ENCODE measurements at places on chromosomes 2 and 18. TPM values are rescaled to one million over a fixed set of nuclear protein-coding genes. Genes with fewer than 3 reads are reported as not detected.

Gene BCL11A
- total RNA-seq: 14.6 TPM

- no peak for DNase-seq
These were observed 14.6 kb downstream of the SPOPL start for GRCh38 chr2:138516030-138516704.

- no peak for DNase-seq
These were observed 405.3 kb downstream of the LPIN1 start for GRCh38 chr2:12151716-12152115.

Gene TTN
- total RNA-seq: 36.8 TPM

GRCh38 chr2:211228559-211228958, 672.2 kb downstream of the CPS1 start:
- DNase-seq: no peak

DNA sequence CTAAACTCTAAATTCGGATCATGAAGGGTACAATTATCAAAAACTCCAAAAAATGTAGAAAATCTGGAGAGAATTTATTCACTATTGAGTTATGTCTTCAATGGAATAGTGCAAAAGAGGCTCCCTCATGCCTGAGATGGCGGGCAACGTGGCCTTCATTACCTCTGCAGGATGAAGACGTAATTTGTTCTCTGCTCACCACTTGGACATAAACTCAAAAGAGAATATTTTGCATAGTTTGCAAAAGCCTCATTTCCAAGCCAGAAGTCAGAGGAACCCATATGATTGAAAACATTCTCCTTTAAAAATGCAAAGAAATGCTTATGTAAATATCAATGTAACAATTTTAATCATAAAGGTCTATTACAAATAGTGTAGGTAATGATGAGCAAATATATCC, 58.7 kb downstream of the SLC25A12 start:
- no peak for DNase-seq

GRCh38 chr2:119544939-119545475, 758 bp downstream of the CFAP221 start:
- no peak for DNase-seq

Gene MREG
- 9.0 TPM for total RNA-seq

DNA sequence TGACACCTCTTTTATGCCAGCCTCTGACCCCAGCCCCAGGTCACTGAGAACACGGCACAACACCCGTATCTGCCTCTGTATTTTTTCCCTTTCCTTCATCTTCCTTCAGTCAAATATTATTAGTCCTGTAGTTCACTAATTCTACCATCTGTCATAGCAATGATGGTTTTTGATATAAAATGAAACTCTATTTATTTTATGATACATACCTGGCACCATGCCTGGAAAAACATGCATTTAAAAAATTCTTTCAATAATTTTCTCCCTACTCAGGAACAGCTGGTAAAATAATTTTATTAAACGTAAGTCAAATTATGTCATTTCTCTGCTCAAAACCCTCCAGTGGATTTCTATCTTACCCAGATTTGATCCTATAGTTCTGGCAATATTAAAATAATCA, 224.7 kb downstream of the CDH7 start:
- no peak for DNase-seq

GRCh38 chr2:28702878-28703277, 48.8 kb upstream of the PPP1CB start:
- no peak for DNase-seq

GRCh38 chr2:112087346-112088020, 32.4 kb downstream of the TMEM87B start:
- DNase-seq: no peak

GRCh38 chr2:232292395-232293154, 86.0 kb upstream of the ALPP start:
- DNase-seq: no peak

GRCh38 chr2:38375696-38376345, 1.3 kb downstream of the ATL2 start:
- DNase-seq: no peak

- no peak for DNase-seq
These were observed 134.4 kb upstream of the SLC1A4 start for GRCh38 chr2:64854773-64855237.

Gene SPP2
- not detected for total RNA-seq

DNA sequence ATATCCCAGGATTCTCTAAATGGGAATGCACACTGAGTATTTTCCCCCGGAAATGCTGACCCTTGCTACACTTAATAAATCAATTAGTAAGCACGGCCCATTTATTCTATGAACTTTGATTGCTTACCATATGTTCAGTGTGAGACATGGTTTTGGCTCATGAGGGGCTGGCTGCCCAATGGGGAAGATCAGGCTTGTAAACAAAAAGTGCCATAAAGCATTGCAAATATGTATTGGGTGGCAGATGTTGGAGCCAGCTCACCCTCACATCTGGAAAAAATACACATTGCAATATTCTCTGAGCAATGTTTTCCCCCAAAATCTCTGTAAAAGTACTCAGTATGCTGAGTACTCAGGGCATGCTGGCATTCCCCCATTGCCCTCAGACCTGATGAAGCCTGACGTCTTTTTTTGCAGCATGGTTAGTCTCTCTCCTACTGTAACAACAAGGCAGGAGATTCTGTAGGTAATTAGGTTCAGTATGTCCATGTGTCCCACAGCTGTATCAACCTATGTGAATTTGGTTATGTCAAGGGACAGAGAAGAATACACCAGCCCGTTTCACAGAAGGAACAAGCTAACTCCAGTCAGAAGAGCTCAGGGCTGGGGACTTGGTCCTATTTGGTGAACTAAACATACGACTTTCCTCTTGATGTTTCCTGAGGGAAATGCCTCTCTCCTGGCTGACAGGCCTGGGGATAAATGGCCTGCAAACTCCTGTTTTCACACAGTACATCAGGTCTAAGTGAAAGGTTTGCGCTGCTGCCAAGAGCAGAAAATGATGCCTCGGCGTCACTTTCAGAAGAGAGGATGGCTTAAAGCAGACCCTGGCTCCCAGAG, 202.4 kb downstream of the INSIG2 start:
- DNase-seq: no peak

GRCh38 chr2:46921676-46922448, 6.3 kb upstream of the MCFD2 start:
- DNase-seq: no peak

- no peak for DNase-seq
These were observed 544.1 kb downstream of the SOX11 start for GRCh38 chr2:6236317-6236716.

GRCh38 chr2:214716811-214717560, 92.5 kb downstream of the BARD1 start:
- no peak for DNase-seq

DNA sequence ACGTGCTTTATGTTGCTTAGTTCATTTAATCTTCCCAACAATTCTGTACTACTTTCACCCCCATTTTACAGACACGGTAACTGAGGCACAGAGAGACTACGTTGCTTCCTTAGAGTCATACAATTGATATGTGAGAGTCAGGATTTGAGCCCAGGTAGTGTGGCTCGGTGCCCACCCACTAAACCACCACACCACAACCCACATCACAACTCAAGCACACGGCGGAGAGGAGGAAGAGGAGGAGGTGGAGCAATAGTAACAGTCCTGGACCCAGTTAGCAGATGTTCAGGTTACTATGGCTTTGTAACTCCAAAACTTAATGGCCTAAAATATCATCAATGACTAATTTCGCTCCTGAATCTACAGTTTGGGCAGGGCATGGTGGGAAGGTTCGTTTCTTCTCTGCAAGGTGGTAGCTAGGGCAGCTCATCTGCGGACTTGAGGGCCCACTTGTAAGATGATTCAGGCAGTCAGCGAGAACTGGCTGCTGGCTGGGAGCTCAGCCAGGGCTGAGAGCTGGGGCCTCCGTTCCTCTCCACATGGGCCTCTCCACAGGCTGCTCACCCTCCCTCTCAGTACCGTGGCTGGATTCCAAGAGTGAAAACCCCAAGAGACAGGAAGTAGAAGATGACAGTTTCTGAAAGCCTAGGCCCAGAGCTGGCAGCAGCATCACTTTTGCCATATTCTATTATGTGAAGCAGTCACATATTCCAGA, 167.1 kb downstream of the ZFP36L2 start:
- peak; percentile 56 for DNase-seq

Gene NTSR2
- total RNA-seq: not detected

Gene MTHFD2
- 25.6 TPM for total RNA-seq

DNA sequence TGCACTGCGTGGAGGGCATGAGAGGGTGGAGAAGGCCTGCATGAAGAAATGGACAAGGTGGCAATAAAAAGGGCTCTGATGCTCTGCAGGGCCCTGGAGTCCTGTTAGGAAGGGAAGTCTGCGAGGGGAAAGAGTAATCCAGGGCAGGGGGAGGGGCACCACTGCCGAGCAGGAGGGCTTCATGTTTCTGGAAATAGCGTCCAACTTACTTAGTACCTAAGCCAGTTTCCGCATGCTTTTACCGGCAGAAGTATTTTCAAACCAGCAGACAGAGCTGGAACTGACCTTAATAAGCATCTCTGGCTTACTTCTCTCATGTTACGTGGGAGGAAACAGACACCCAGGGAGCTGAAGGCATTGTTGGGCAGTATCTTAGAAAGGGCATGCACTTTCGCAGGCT, 156.7 kb downstream of the GALNT14 start:
- peak; percentile 36 for DNase-seq

DNA sequence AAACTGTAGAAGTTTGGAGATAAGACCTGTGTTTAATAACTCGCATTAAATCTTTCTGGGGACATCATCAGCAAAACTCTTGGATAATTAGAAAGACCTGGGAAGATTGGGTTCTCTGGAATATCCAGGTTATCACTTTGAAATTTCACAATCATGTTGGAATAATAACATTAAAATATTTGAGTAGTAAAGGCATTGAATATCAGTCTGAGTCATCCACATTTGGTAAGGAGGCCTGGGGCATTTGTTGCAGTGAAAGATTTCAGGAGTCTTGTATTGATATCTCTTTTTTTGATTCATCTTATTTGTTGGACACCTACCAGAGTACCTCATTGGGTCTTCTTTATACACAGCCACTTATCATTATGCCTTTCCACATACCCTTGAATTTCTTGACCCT, 95.9 kb downstream of the EPB41L5 start:
- no peak for DNase-seq

GRCh38 chr18:43879415-43879814, 602.1 kb upstream of the SYT4 start:
- no peak for DNase-seq

Gene VWC2L
- total RNA-seq: not detected

DNA sequence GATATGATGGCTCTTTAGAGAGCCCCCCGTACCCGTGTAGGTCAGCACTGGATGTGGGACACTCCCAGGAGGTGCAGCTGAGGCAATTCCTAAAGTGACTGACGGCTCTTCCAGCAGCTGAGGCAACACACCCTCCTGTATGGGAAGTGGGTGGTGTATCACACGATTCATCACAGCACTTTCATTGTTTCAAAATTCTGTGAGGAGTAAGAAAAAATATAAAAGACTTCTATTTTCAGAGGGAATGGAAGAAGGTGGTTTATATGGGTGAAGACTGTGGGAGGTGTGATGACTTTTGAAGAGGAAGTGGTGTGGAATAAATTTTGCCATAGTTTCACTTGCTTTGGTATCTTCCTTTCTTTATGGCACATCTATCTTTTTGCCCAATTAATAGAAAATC, 22.3 kb downstream of the QPCT start:
- no peak for DNase-seq

GRCh38 chr2:141570474-141571131, 560.2 kb downstream of the LRP1B start:
- no peak for DNase-seq

DNA sequence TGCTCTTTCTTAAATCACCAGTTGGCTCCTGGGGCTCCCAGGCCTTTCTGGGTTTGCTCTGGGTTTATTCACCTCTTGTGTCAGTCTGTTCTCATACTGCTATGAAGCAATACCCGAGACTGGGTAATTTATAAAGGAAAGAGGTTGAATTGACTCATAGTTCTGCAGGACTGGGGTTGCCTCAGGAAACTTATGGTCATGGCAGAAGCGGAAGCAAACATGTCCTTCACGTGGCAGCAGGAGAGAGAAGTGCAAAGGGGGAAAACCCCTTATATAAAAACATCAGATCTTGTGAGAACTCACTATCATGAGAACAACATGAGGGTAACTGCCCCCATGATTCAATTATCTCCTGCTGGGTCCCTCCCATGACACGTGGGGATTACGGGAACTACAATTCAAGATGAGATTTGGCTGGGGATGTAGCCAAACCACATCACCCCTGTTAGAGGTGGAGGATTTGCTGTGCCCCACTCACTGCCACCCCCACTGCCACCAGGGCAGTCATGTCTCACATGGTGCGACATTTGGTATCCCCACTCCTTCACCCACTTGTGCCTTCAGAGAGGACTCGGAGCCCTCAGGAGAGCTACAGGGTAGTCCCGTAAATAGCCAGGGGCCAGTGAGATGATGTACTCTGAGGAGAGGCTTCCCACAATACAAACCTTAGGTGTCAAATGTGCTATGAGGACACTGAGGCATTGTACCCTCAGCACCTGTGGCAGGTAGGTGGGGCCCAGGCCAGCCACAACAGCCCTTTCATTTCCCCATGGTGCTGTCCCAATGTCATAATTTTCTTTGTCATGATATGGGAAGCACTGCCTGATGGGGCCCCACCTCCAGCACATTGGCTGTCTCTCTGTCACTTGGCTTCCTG, 35.7 kb downstream of the CDC42EP3 start:
- no peak for DNase-seq

Gene PTPRN
- total RNA-seq: 0.09 TPM

Gene SIX3
- total RNA-seq: not detected
